Left lobe of liver (tissue), 2 donors: ENCODE measurements at places on chromosomes 12 and 14.
A peak's percentile ranks its signal among the peaks of the same experiment; 100 is the strongest.

DNA sequence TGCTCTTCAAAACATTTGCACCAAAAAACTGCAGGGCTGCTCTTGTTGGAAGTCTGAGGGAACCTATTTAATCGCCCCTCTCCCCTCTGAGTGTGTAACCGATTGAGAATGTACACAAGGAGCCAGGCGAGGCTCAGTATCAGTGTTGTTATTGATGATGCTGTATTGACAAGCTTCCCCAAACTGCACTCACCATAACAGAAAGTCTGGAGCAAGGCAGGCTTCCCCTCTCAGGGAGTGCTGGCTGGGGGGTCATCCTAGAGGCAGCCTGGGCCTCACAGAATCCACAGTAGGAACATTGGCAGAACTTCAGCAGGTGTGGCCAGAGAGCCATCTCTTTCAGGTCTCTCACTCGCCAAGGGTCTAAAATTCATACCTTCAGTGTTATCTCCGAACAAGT, 58.1 kb upstream of the TUNAR start:
- no peak for DNase-seq

DNA sequence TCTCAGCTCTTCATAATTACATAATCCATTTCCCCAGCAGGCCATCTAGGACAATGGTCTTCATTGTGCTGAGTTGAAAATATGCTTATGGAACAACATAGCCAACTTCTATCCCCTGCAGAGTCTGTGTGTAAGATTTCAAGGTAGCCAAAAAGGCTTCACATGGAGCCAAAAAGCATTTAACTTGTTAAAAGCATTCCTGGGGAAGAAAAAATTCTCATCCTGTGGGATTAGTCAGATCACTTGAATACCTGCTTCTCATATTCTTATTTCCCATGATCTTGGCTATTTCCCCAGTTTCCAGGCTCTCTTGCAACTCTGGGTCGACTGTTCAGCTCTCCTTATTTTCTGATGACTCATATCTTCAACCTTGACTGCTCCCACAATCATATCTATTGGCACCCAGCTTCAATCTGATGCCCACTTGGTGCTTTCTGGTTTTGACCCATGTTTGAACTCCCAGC, 178.9 kb downstream of the KLHL28 start:
- DNase-seq = no peak

- DNase-seq = no peak
Measured at GRCh38 chr14:105055334-105055733, 9.9 kb downstream of the GPR132 start.

DNA sequence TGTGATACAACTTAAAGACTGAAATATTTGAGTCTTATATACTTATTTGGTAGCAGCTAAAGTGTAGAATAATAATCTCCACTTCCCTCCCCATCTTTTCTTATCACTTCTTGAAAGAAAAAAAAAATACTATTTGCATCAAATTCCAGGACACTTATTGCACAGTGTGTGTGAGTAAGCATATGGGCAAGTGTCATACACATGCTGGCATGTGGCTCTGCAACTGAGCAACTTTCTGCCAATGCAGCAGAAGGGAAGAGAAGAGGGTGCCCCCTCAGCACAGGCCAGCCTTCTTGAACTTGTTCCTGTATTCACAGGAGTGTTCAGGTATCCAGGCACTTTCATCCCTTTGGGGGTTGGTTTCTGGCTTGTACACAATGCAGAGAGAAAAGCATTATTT, 145.8 kb downstream of the CPNE8 start:
- DNase-seq = no peak

DNA sequence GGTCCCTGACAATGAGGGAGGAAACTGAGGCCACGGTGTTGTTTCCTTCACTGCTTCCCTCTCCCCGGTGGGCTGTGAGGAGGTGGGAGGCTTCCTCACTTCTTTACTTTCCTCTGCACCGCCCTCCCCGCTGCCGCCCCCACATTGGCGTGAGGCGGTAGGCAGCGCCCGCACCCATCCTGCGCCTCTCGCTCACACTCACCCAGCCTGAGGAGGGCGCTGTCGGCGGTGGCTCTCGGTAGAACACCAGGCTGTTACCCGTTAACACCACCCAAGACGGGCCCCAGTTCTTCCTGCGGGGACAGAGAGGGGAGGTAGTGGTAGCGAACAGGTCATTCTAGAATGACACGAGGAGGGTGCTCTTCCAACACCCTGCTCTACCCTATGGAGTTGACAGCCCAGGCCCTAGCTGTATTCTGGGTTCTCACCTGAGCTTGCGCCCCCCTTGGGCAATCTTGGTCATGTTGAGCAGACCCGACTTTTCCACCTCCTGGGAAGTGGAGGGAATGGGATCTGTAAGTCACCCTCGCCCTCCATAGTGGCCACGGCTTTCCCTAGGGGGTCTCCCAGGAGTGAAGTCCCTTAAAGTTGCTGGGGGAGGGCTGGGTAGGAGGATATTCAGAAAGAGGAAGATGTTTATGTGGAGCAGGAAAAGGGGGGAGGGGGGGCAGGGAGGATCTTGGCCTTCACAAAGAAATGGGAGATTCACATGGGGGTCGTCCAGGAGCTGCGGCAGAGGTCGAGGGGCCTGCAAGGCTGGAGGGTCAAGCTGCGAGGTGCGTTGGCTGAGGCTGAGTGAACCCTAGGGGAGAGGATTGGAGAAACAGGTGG, 3.3 kb downstream of the ARHGAP9 start:
- no peak for DNase-seq

DNA sequence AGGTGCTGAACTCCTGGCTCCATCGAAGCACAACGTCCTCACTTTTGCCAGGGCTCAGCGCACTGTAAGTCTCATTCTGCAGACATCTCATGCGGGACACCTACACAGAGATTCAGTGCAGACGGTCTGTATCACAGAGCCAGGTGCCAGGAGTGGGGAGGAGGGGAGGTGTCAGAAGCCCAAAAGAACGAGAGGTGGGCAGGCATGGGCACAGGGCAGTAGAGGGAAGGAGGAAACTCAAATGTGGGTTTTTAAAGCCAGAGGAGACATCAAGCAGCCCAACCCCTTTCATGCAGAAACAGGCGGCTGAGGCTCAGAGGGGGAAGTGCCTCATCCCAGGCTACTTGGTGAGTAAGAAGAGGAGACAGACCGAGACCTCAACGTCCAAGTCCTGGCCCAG, 2.5 kb upstream of the LPAR5 start:
- DNase-seq = no peak

GRCh38 chr12:12443431-12443878, 86.6 kb downstream of the BORCS5 start:
- peak; percentile 81 for DNase-seq

- DNase-seq = no peak
Measured at GRCh38 chr12:71392521-71393145, 47.0 kb upstream of the LGR5 start.

- peak; percentile 85 for DNase-seq
Measured at GRCh38 chr12:20629414-20630156, 65.5 kb upstream of the SLCO1C1 start.

DNA sequence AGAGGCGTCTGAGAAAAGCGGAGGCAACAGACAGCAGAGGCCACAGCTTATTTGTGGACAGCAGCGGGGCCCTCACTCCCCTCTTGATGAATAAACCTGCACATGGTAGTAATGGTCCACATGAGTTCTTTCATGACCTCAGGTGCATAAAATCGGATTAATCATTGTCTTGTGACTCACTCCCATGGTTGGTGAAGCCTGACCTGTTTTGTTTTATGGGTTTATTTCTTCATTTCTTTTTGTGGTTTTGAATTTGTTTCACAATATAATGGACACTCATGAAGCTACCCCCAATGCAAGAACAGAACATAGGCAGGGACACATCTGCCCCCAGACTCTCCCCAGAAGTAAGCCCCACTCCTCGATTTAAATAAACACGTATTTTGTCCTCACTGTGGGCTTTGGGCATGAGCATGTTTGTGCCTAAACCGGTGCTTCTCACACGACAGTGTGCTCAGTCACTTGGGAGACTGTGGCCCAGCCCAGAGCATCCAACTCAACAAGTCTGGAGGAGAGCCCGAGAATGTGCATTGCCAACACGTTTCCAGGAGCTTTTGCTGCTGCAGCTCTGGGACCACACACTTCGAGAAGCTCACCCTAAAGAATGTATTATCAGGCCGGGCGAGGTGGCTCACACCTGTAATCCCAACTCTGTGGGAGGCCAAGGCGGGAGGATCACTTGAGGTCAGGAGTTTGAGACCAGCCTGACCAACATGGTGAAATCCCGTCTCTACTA, 116.1 kb downstream of the SCARB1 start:
- DNase-seq = peak; percentile 44

DNA sequence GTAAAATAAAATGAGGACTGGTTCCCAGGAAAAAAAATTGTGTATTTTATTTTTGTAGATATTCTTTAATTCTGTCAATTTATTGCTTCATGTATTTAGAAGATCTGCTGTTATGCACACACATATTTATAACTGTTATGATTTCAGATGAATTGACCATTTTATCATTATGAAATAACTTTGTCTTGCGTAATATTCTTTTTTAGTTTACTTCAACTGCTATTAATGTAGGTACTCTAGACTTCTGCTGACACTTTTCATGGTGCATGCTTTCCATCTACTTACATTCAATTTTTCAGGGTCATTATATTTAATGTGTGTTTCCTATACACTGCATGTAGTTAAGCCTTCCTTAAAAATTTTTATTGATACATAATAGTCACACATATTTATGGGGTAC, 86.3 kb downstream of the PDE6H start:
- no peak for DNase-seq

GRCh38 chr12:110123919-110124268, 263 bp upstream of the IFT81 start:
- DNase-seq = no peak

DNA sequence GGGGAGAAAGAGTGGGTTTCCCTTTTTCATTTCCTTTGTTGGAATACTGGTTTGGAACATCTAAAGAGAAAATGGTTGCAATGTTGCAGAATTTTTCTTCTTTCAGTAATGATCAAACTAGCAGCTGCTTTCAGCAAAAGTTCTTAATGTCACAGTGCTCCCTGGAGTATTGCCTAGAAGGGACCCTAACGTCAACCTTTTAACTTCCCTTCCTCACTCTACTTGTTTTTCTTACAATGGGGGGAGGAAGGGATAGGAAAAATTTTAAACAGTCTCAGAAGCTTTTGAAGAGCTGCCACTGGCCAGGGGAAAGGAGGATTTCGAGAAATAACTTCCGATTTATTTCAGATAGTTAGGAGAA, 521.8 kb downstream of the MED13L start:
- DNase-seq = no peak

DNA sequence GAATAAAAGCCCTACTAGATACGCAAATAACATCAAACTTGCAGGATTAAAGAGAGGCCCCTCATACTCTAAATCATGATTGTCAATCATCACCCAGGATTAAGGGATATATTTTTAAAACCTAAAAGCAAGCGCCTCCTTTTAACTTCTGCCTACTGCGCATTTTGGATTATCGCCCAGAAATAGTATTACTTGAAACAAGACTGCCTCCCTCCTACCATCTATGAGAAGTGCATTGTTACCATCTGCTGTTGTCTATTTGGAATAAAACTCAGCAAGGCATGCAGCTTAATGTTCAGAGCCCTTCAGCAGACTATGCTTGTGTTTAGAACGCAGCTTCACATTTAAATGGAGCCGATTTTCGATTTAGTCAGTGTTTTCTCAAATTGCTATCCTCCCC, 79.6 kb downstream of the EXOC5 start:
- no peak for DNase-seq

GRCh38 chr12:47782372-47782770, 9.3 kb downstream of the SLC48A1 start:
- DNase-seq = no peak

GRCh38 chr12:3275171-3276041, 198.2 kb downstream of the TSPAN9 start:
- peak; percentile 73 for DNase-seq
